Osteoblast (primary cell): ENCODE measurements at places on chromosomes 2 and 18. TPM values are rescaled to one million over a fixed set of nuclear protein-coding genes. Genes with fewer than 3 reads are reported as not detected.

Gene IL1RN
- not detected in 2 replicates for total RNA-seq

Gene PDE11A
- total RNA-seq: under 0.01 and 0.36 TPM in 2 replicates

DNA sequence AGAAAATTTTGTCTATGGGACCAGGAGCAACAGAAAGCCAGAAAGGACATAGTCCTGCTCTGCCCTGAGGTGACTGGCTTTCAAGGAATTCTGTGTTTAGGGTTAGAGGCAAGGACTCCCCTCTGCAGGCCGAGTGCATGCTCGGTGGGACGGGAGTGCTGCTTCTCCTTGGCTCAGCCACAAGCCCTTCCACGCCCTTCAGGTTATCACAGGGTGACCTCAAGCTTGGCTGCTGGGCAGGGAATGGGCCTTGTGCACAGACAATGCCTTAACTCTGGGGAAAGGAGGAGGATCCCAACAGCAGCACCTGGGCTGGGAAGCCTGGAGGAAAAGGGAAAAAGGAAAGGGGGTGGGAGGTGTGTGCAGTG is 32.8 kb downstream of the FAM178B start:
- H3K36me3 ChIP-seq: no peaks in the 10 kb centered on the region
- no peak overlapping the region for H3K27ac ChIP-seq
- no peak for DNase-seq
- H3K4me3 ChIP-seq: no peak overlapping the region

GRCh38 chr2:99297994-99298393 is 3.0 kb downstream of the LYG1 start:
- no peaks in the 10 kb centered on the region for H3K27me3 ChIP-seq
- no peaks in the 10 kb centered on the region for H3K36me3 ChIP-seq

- H3K27ac ChIP-seq: no peak overlapping the region
- H3K36me3 ChIP-seq: no peaks in the 10 kb centered on the region
- DNase-seq: peak; percentile 83
- H3K4me3 ChIP-seq: no peak overlapping the region
- H3K4me1 ChIP-seq: peaks cover 10% of the 10 kb centered on the region
Observed at GRCh38 chr18:26550998-26551694, 2.8 kb upstream of the KCTD1 start.

- no peaks in the 10 kb centered on the region for H3K27me3 ChIP-seq
- no peak overlapping the region for H3K4me3 ChIP-seq
- DNase-seq: no peak
- no peaks in the 10 kb centered on the region for H3K36me3 ChIP-seq
Observed at GRCh38 chr2:228374741-228375140, 193.3 kb upstream of the SPHKAP start.

DNA sequence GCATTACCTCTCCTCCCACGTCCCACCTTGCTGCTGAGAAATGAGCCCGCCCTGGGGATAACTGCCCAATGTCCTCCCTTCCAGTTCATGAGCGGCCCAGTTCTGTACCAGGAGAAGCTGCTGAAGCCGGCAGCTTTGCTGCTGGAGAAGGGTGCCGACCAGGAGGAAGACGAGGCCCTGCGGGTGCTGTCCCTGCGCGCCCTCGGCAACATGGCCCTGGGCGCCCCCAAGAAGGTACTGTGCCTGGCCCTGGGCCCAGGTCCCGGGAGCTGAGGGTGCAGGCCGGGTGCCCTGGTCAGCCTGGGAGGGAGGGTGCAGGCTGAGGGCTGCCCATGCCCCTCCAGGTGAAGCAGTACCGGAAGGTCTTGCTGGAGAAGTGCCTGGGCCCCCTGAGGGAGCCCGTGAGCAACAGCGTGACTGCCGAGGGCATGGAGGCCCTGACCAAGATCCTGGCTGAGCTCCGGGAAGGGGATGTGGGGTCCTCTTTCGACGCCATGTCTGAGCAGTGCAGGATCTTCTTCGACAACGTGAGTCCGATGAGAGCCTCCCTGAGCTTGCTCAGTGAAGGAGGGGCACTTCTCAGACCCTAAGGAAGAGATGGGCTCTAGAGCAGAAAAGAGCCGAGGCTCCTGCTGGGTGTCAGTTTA is 25.7 kb downstream of the HJURP start:
- DNase-seq: peak; percentile 25
- H3K27ac ChIP-seq: no peak overlapping the region
- no peak overlapping the region for H3K4me3 ChIP-seq
- H3K27me3 ChIP-seq: no peaks in the 10 kb centered on the region
- H3K36me3 ChIP-seq: no peaks in the 10 kb centered on the region

DNA sequence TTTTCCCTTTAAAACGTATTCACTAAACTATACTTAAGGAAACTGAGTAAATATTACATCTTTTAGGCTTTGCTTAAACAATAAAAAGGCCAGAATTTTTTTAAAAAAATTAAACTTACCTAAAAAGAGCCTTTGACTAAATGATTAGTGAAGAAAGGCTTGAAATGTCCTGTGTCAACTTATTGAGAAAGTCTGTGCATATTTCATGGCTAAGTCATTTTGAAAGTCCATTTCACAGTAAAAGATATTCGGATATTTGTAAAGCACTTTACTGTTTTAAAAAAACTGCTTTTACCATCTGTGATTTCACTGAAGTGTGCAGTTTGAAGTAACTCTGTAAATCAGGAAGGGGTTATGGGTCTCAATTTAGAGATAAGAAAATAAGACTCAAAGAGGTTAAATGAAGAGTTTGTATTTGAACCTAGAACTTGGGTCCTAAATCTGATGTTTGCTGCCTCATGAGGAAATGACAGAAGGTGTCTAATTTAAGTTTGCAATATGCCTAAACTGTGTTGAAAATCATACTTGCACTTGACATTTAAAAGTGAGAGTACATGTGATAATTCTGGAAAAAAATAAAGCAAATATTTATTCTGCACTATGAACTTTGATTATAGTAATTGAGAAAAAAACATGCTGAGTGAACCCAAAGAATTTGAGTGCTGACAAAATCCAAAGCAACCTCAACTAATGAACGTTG is 50.5 kb downstream of the RAB27B start:
- no peaks in the 10 kb centered on the region for H3K36me3 ChIP-seq
- DNase-seq: no peak
- H3K4me3 ChIP-seq: no peak overlapping the region

DNA sequence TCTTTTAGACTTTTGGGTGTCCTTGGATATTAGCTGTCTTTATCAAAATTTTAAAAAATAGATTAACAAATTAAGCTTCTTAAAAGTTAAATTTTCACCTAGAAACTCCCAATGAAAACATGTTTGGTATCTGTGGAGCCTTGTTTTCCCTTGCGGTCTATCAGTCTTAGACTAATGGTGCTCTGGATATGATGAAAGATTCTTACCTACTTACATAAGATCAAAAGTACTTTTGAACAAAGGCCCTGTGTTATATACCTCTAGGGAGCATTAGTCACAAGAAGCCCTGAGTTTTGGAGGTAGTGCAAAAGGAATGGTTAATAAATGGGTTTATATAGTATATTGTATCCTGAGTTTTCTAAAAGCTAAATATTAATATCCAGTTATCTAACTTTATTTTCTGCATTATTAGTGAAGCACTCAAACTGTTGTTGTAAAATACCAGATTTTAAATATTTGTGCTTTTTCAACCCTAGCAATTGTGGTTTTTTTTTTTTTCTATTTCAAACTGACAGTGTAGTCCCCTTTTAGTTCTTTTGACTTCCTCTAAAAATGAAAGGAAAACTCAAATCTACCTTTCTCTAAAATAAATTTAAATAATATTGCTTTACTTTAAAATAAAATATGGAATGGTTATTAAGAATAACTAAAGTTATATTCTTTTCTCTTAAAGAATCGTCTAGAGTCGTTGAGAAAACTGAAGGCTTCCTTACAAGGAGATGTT is 18.1 kb downstream of the NDC80 start:
- no peak overlapping the region for H3K4me3 ChIP-seq
- peak overlapping the region; percentile 8 for H3K27ac ChIP-seq
- H3K4me1 ChIP-seq: peaks cover 15% of the 10 kb centered on the region
- H3K36me3 ChIP-seq: peaks cover 9% of the 10 kb centered on the region
- H3K27me3 ChIP-seq: no peaks in the 10 kb centered on the region
- DNase-seq: no peak

DNA sequence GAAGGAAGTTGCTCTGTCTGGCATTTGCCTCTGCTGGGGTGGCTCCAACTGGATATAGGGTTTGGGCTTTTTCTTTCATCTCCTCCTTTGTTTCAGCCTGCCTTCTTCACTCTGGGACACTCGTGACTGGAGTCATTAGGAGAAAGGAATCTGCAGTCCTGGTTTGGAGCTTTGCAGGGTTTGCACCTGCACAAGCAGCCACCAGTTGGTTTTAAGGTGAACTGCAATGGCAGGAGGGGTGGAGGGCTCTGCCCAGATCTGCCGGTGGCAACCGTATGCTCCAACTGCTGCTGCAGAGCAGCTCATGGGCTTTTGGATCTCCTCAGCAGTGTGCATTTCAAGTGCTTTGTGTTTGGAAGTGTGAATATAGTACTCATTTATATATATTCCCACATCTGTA is 131.3 kb upstream of the MGAT5 start:
- H3K27me3 ChIP-seq: no peaks in the 10 kb centered on the region
- H3K4me1 ChIP-seq: peaks cover 23% of the 10 kb centered on the region
- no peak for DNase-seq
- no peak overlapping the region for H3K4me3 ChIP-seq
- H3K27ac ChIP-seq: no peak overlapping the region

GRCh38 chr2:161771148-161771547 is 146.9 kb downstream of the SLC4A10 start:
- no peak overlapping the region for H3K4me3 ChIP-seq
- H3K4me1 ChIP-seq: no peaks in the 10 kb centered on the region
- no peak overlapping the region for H3K27ac ChIP-seq
- H3K36me3 ChIP-seq: no peaks in the 10 kb centered on the region
- DNase-seq: no peak
- H3K27me3 ChIP-seq: no peaks in the 10 kb centered on the region

DNA sequence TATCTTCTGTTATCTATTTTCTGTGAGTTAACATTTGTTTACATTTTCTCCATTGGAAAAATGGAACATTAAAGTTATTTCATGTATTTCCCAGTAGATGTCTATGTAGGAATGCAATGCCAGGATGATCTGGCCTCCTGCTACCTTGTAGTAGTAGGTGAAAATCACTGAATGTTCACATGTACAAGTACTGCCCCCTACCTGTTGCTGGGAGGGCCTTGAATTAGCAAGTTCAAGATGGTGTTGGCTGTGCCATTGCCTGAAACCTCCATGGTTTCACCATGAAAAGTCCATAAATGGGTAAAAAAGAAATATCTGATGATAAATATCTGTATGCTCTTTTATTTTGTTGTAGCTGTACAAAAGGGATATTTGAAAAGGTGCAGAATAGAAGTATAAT is 30.7 kb downstream of the XRCC5 start:
- H3K36me3 ChIP-seq: peaks cover 83% of the 10 kb centered on the region
- H3K27me3 ChIP-seq: no peaks in the 10 kb centered on the region
- peaks cover 7% of the 10 kb centered on the region for H3K4me1 ChIP-seq
- H3K27ac ChIP-seq: no peak overlapping the region
- H3K4me3 ChIP-seq: no peak overlapping the region

GRCh38 chr2:53252115-53252514 is 515.5 kb upstream of the CHAC2 start:
- no peaks in the 10 kb centered on the region for H3K36me3 ChIP-seq
- H3K27ac ChIP-seq: no peak overlapping the region
- no peak for DNase-seq
- no peak overlapping the region for H3K4me3 ChIP-seq
- no peaks in the 10 kb centered on the region for H3K4me1 ChIP-seq
- no peaks in the 10 kb centered on the region for H3K27me3 ChIP-seq
